ENCODE measurements at places on chromosomes 2 and 18. TPM values are rescaled to one million over a fixed set of nuclear protein-coding genes. Genes with fewer than 3 reads are reported as not detected.

- H3K27me3 ChIP-seq, result peaks cover 61% of the 10 kb centered on the region
- peak overlapping the region; percentile 82 for H3K4me3 ChIP-seq
- peaks cover 42% of the 10 kb centered on the region for H3K4me1 ChIP-seq
- H3K27ac ChIP-seq, result peak overlapping the region; percentile 74
- no peak for DNase-seq
Measured at GRCh38 chr2:205683502-205684367, 1.4 kb downstream of the NRP2 start.

- H3K4me3 ChIP-seq, result no peak overlapping the region
- H3K27ac ChIP-seq, result no peak overlapping the region
- no peak for DNase-seq
- peaks cover 24% of the 10 kb centered on the region for H3K4me1 ChIP-seq
- peaks cover 53% of the 10 kb centered on the region for H3K36me3 ChIP-seq
- no peaks in the 10 kb centered on the region for H3K27me3 ChIP-seq
Measured at GRCh38 chr18:79493801-79494211, 98.1 kb downstream of the NFATC1 start.

- H3K27ac ChIP-seq, result no peak overlapping the region
- no peak overlapping the region for H3K4me3 ChIP-seq
- no peaks in the 10 kb centered on the region for H3K36me3 ChIP-seq
Measured at GRCh38 chr18:27235218-27235870, 50.2 kb upstream of the CHST9 start.

CPLX4 gene
- total RNA-seq, result 0.20 TPM

DNA sequence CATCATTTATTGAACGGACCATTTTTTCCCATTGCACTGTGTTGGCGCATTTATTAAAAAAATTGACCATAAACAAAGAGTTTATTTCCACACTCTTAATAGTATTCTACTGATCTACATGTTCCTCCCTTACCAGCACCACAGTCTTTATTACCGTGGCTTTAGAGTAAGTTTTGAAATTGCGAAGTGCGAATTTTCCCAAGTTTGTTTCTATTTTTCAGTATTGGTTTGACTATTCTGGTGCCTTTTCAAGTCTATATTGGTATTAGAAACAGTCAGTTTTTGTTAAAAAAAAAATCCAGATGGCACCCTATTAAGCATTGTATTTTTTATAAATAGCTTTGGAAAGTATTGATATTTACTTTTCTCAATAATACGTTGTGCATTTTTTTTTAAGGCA is 795.1 kb upstream of the HS6ST1 start:
- peaks cover 3% of the 10 kb centered on the region for H3K4me1 ChIP-seq
- H3K36me3 ChIP-seq, result no peaks in the 10 kb centered on the region
- H3K27me3 ChIP-seq, result no peaks in the 10 kb centered on the region
- no peak overlapping the region for H3K4me3 ChIP-seq
- H3K27ac ChIP-seq, result no peak overlapping the region

DNA sequence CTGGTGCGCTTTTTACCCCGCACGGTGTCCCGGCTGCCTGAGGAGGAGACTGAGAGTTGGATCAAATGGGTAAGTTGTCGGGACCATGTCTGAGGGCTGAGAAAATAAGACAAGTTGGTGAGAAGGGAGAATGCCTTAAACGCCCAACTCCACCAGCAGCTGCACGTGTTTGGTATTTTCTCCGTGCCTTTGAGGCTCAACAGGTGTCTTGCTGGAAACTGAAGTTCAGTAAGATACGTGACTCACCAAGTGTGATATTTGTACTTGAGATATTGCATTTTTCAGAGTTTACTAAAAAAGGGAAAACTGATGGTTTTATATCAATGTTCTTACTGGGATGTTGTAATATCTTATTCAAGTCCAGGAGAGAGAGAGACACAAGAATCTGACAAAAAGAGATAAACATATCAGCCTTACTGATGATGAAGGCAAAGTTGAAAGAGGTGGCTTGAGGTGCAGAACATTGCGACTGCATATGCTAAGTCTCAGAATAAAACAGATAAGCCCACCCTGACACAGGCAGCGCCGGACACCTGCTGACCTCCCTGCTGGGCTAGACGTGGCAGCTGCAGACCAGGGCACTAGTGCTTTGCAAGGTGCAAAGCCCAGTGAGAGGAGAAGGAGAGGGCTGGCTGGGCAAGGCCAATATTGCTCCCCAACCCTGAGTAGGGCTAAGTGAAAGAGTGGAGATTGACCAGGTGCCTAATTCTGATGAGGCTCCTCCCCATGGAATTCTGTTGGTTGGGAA is 33.1 kb downstream of the TRPM8 start:
- no peaks in the 10 kb centered on the region for H3K36me3 ChIP-seq
- H3K4me1 ChIP-seq, result peaks cover 4% of the 10 kb centered on the region
- no peak for DNase-seq

DNA sequence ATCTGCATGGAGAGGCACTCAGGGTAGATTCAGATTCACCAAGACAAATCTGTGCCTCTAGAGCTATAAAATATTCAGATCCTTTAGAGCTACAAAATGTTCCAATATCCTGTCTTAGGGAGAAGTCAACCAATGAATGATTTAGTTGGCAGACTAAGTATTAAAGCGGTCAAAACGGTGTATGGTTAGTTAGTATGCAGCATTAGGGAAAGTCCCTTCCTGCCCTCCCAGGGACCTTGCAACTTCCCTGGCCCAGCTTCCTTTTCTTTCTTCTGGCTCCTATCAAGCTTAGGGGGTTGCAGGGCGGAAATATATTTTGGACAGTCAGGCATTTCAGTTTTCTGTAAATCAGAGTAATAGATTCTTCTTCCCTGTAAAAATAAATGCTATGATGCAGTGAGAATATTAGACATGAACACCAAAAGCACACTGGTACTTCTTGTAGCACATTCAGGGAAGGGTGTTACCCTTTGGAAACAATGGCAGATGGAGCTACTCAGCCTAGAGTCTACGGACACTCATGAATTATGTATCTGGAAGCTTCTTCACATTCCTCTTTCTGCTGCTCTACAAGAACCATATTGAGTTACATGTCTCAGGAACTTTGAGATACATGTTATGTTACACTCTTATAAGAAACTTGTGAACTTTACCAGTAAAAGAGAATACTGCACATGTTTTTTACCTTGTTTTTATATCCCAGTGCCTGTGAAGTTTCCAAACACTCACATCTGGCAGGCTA is 45.7 kb downstream of the CCDC93 start:
- H3K36me3 ChIP-seq, result peaks cover 4% of the 10 kb centered on the region
- no peaks in the 10 kb centered on the region for H3K4me1 ChIP-seq
- H3K27ac ChIP-seq, result no peak overlapping the region
- H3K27me3 ChIP-seq, result no peaks in the 10 kb centered on the region

DNA sequence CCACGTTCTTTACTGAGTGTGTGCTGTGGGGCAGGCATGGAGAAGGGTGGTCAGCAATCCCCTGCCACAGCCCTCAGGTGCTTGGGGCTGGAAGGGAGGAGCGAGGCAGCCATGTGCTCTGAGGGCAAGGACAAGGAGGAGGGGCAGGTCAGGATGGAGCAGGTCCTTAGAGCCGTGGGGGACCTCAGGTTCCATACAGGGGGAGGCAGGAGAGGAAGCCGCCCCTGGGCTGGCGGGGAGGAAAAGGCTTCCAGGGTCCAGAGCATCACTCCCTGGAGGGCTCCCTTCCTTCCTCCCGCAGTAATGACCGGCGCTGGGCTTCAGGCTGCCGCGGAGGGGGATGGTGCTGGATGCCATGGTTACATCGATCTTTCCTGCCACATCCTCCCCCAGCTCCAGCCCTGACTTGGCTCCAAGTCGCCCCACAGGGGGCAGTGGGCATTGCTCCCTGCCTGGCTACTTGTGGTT is 6.6 kb downstream of the GAREM2 start:
- no peaks in the 10 kb centered on the region for H3K27me3 ChIP-seq
- H3K27ac ChIP-seq, result peak overlapping the region; percentile 29
- peak overlapping the region; percentile 32 for H3K4me3 ChIP-seq
- H3K36me3 ChIP-seq, result peaks cover 71% of the 10 kb centered on the region
- peak; percentile 72 for DNase-seq

- no peak for DNase-seq
- H3K4me3 ChIP-seq, result no peak overlapping the region
Measured at GRCh38 chr2:97747285-97747684, 33.9 kb downstream of the ZAP70 start.

DNA sequence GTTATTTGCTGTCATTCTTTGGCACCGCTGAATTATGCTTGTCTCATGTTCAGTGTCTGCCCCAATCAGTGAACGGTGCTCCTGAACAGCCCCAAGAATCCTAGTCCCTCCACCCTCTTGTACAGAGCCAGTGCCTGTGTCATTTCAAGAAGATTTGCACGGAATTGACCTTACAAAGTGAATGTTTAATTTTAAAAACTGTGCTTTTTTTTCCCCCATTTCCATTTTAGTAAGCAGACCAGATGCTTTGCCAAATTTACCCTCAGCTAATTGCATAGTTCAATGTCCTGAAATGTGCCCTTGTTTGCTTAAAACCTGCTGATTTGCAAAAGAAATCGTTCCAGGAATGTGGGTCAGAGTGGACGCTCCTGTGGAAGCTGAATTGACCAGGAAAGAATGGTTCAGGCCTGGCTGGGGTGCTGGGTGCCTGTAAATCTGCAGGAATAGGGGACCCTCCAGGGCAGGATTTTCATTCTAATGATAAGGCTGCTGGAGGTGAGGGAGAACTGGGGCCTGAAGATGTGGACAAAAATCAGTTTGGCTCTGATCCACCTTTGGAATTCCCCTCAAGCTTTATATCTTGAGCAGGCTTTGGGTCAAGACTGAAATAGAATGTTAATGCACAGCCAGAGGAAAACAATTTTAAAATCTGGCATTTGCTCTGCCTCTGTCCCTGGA is 20.1 kb downstream of the TMEM17 start:
- H3K27me3 ChIP-seq, result no peaks in the 10 kb centered on the region
- peaks cover 3% of the 10 kb centered on the region for H3K4me1 ChIP-seq
- DNase-seq, result no peak
- peak overlapping the region; percentile 45 for H3K27ac ChIP-seq
- no peaks in the 10 kb centered on the region for H3K36me3 ChIP-seq
- no peak overlapping the region for H3K4me3 ChIP-seq

ZNF804A gene
- total RNA-seq, result 3.7 TPM

DNA sequence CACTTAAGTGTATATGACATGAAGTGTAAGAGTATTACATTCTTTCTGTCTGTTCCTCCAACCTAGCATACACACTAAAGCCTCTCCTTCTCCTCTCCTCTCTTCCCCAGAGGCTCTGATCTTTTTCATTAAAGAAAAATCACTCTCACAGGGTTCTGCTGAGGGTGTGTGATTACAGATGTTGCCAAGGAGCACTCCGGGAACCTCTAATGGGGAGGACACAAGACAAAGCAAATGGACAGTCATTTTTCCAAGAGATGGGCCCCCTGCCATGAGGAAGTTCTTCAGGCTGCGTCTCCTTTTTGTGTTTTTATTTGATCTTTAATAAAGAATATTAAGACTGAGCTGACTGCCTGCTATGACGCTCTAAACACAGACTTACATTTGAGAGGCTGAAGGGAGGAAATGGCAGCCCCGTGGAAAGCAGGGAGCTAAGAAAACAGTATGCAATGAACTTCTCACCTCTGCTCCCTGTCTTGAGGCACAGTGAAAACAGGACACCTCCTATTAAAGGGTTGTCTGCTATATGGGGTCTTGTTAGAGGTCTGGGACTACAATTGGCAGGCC is 578.1 kb downstream of the PIK3C3 start:
- no peaks in the 10 kb centered on the region for H3K36me3 ChIP-seq
- H3K27me3 ChIP-seq, result no peaks in the 10 kb centered on the region
- peak; percentile 37 for DNase-seq
- H3K27ac ChIP-seq, result peak overlapping the region; percentile 4
- no peaks in the 10 kb centered on the region for H3K4me1 ChIP-seq
- no peak overlapping the region for H3K4me3 ChIP-seq

DNA sequence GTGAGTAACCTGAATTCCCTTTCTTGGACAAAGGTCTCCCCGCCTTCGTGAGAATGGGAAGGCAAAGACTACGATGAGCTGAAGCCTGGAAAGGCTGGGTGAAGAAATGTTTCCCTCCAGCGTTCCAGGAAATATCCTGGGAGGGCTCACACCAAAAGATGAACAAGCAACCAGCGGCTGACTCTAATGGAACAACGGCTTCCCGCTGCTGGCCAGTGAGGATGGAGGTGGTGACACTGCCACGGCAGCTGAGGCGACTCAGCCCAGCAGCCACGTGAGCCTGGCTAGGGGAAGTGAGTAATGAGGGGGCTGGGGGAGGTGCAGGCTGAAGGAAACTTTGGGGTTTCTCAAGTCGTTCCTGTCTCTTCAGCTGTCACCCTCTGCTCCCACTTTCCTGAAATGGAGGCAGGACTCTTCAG is 105.0 kb upstream of the SMAD7 start:
- H3K36me3 ChIP-seq, result peaks cover 5% of the 10 kb centered on the region
- no peak overlapping the region for H3K27ac ChIP-seq
- H3K27me3 ChIP-seq, result no peaks in the 10 kb centered on the region
- no peak for DNase-seq

CSRNP3 gene
- 82.9 TPM for total RNA-seq

GRCh38 chr18:35938158-35938557 is 34.3 kb upstream of the RMP24 start:
- no peaks in the 10 kb centered on the region for H3K36me3 ChIP-seq
- no peak overlapping the region for H3K4me3 ChIP-seq
- H3K27me3 ChIP-seq, result no peaks in the 10 kb centered on the region
- H3K4me1 ChIP-seq, result no peaks in the 10 kb centered on the region

GRCh38 chr2:161245671-161246070 is 62.6 kb upstream of the PSMD14 start:
- no peaks in the 10 kb centered on the region for H3K4me1 ChIP-seq
- H3K27me3 ChIP-seq, result peaks cover 40% of the 10 kb centered on the region
- no peak overlapping the region for H3K4me3 ChIP-seq
- DNase-seq, result no peak

GRCh38 chr2:229873123-229873581 is 48.7 kb downstream of the TRIP12 start:
- no peak overlapping the region for H3K4me3 ChIP-seq
- peaks cover 11% of the 10 kb centered on the region for H3K36me3 ChIP-seq
- H3K27ac ChIP-seq, result no peak overlapping the region
- no peaks in the 10 kb centered on the region for H3K27me3 ChIP-seq
- peaks cover 2% of the 10 kb centered on the region for H3K4me1 ChIP-seq
- no peak for DNase-seq

DNA sequence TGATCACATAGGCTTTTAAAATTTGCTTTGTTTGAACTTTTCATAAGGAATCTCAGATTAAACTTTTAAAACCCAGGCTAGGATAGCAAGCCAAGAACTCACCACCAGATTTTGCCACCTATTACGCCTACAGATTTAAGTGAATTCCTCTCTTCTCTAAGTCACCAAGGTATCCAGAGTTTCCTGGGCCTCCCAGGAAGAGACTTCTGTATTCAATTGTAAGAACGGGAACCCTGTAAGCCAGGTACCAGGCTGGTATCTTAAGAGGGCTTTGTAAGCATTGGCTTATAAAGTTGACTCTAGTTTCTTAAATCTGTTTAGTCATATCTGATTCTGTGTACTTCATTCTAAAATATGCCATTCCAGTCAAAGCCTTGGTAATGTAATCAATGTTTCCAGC is 285.1 kb downstream of the MBD5 start:
- H3K4me1 ChIP-seq, result no peaks in the 10 kb centered on the region
- no peak overlapping the region for H3K27ac ChIP-seq
- DNase-seq, result no peak
- H3K36me3 ChIP-seq, result no peaks in the 10 kb centered on the region
- no peak overlapping the region for H3K4me3 ChIP-seq

GAL3ST2 gene
- 0.33 TPM for total RNA-seq

ASPRV1 gene
- 4.9 TPM for total RNA-seq

- no peak overlapping the region for H3K4me3 ChIP-seq
- H3K4me1 ChIP-seq, result peaks cover 4% of the 10 kb centered on the region
- H3K27me3 ChIP-seq, result no peaks in the 10 kb centered on the region
- H3K27ac ChIP-seq, result no peak overlapping the region
- no peaks in the 10 kb centered on the region for H3K36me3 ChIP-seq
Measured at GRCh38 chr2:168773719-168774521, 28.5 kb upstream of the NOSTRIN start.

- H3K4me3 ChIP-seq, result no peak overlapping the region
- DNase-seq, result no peak
- no peak overlapping the region for H3K27ac ChIP-seq
- no peaks in the 10 kb centered on the region for H3K36me3 ChIP-seq
- peaks cover 7% of the 10 kb centered on the region for H3K4me1 ChIP-seq
Measured at GRCh38 chr2:32942793-32943485, 3.8 kb upstream of the LTBP1 start.
